ENCODE measurements at places on chromosomes 2 and 18.

DNA sequence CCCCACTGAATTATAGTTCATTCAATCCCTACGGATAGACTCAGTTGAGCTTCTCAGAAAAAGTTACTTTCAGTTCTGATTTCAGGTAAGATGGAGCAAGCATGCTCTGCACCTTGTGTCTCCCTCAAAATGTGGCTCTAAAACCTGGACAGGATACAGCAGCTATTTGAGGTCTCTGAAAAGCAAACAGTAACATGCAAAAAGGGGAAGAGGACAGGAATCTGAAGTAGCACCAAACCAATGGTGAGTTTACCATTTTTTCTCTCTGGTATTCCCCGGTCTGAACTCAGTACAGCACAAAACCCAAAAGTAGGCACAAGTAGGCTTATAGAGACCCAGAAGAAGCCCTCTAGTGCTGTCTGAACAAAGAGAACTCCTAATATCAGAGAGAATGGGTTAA lies 34.1 kb downstream of the LANCL1 start:
- no peak for DNase-seq

GRCh38 chr2:14053105-14053504 lies 579.4 kb upstream of the LRATD1 start:
- no peak for DNase-seq

DNA sequence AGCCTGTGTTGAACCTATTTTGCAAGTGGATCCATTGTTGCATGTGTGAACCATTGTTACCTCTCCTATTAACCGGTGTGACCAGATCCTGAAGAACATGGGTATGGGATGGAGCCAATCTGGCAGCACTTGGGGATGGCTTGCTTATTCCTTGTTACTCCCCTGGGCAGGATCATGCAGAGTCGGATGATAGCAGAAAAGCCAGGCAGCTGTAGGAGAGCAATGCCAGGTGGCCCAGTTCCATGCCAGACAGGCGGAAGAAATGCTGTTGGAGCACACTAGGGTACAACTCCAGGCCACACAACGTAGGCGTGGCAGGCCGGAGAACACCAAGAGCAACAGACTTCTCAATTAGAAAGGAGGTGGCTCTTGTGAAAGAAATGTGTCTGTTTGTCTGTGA lies 16.3 kb upstream of the MYO1B start:
- no peak for DNase-seq

DNA sequence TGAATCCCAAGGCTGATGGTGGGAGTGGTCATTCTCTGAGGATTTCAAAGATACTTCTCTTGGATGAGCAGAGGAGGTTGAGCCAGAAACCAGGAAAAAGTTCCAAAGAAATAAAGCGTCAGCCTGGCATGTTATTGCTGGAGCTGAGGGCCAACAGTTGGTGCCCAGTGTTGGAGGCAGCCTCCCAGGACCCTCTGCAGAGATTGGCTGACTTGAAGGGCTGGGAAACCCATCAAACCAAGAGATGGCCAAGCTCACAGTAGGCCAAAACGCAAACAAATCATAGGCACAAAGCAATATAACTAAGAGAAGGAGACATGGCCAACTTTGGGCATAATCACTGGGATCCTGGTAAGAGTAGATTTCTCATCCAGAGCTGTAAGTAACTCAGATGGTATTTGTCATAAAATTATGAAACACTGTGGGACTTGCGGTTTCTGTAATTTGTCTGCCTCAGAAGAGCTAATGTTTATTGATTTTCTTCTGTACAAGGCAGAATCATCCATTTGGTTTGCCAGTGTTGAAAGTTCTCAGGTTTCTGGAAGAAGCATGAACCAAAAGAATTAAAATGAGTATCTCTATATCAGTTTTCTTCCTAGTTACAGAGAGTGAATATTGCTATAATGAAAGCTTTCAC lies 108.3 kb downstream of the ATL2 start:
- no peak for DNase-seq

- no peak for DNase-seq
These were observed 847 bp downstream of the HOXD8 start for GRCh38 chr2:176130147-176130956.

GRCh38 chr2:60285626-60286316 lies 267.7 kb downstream of the BCL11A start:
- DNase-seq = no peak

- no peak for DNase-seq
These were observed 301.3 kb downstream of the ZNF407 start for GRCh38 chr18:74898965-74899364.

- DNase-seq = no peak
These were observed 415.6 kb upstream of the LYPD1 start for GRCh38 chr2:133085646-133086045.

- no peak for DNase-seq
These were observed 413.6 kb downstream of the PTH2R start for GRCh38 chr2:208820014-208820688.

GRCh38 chr2:4404363-4404762 lies 701.0 kb downstream of the DCDC2C start:
- no peak for DNase-seq

GRCh38 chr2:176461809-176462670 lies 192.8 kb downstream of the MTX2 start:
- no peak for DNase-seq
